Anterior cingulate cortex (tissue), 58 donors: ENCODE measurements at places on chromosomes 7 and 10.

DNA sequence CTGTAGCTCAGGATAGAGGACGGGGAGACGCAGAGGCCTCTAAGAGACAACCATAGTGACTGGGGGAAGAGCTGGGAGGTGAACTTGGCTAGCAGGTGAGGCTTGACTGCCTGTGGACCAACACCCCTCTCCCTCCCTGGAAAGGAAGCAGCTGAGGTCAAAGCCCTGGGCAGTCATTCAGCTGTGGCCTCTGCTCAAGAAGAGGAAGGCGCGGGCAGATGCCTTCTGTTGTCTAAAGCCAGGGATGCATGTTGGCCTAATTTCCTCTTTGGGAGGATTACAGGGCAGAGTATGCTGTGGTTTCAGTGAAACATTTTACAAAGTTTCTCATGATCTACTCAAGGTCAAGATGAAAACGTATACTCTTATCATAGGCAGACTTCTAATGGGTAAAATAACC lies 327.1 kb downstream of the PRPF18 start:
- DNase-seq = no peak

GRCh38 chr7:150968734-150969372 lies 9.3 kb downstream of the KCNH2 start:
- no peak for DNase-seq

GRCh38 chr10:49241385-49241784 lies 53.2 kb upstream of the TMEM273 start:
- no peak for DNase-seq

GRCh38 chr7:21041666-21042065 lies 255.0 kb upstream of the SP8 start:
- DNase-seq = no peak

DNA sequence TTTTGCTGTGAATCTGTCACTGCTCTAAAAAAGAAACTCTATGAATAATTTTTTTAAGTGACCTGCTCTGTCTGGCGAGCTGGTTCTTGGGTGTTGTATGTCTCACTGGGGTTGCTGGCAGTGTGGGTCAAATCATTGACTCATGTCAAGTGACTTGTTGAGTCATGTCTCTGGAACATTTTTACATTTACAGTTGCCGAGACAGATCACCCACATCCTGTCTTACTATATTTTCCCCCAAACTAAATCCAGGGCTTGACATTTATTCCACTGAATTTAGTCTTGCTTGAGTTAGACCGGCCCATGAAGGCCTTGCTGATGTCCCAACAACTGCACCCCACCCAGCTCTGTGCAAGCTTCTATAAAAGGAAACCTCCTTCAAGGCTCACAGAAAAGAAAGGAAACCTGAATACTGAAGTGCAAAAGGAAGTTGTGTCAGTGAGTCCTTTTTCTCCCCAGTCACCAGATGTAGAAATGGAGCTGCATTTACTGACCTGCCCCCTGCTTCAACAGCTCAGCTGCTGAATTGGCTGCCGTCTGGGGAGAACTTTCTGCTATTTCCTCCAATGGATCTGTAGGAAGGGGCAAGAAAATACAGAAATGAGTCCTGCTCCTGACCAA lies 290.3 kb downstream of the TNS3 start:
- no peak for DNase-seq

GRCh38 chr7:17166824-17167379 lies 131.6 kb upstream of the AHR start:
- DNase-seq = no peak

- DNase-seq = no peak
Observed at GRCh38 chr10:123445261-123445775, 220.8 kb upstream of the GPR26 start.

GRCh38 chr7:90726623-90727022 lies 130.5 kb downstream of the CDK14 start:
- no peak for DNase-seq

DNA sequence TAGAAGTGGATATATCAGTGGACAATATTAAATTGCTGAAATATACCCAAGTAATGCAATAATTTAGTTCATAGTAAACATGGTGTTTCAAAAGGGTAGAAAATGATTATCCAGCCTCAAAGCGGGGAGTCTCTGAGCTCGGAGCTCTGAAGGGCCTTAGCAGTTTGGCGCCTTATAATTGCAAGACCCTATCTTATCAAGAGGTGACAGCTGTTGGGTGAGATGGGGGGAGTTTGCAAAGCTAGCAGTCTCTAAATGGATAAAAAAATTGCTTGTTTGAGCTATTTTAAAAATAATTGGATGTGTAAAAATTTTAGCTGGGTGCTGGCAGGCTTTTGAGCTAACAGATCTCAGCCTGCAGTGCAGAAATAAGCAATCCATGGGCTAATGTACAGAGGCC lies 219.2 kb downstream of the CCSER2 start:
- DNase-seq = no peak

GRCh38 chr10:137031-137430 lies 1.8 kb downstream of the ZMYND11 start:
- DNase-seq = no peak

DNA sequence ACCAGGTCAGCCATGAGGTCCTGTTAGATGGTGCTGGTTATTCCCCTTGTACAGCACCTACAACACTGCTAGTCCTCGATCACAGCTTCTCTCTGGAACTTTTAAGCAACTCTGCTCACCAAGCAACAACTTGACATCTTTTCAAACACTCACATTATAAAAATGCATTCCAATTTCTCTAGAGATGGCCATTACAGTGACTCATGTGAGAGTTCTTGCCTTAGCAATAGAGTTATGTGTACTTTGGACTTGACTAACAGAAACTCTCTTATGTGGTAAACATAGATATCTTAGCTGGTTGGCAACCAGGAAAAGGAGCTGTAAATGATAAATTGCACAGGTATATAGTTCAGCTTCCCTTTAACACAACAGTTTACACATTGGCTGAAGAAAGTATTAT lies 122.2 kb downstream of the PDE1C start:
- DNase-seq = no peak

DNA sequence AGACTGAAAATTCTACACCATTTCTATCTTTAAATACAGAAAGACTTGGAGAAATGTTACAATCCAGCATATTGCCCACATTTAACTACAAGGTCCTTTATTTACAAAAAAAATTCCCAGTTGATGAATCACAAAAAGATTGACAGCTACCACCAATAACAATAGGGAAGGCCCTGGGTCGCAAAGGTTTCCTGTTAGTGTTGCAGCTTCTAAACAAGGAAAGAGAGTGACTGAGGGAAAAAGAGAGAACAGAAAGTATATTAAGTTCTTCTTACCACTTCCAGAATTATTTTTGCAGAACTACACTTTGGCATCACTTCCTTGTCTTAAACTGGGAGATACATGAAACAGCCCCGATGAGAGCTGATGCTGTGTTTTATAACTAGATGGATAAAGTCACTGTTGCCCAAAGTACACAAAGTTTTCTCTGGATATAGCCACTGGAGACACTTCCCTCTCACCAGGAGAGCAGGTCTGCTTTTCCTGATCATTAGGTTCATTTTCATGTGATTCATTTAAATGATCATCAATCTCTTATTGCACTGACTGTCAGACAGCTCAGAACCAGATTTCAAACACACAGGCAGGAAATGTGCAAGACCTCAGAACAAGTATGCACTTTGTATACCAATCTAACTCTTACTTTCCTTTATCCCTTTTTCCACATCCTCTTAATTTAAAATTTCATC lies 57.0 kb downstream of the SHTN1 start:
- no peak for DNase-seq

DNA sequence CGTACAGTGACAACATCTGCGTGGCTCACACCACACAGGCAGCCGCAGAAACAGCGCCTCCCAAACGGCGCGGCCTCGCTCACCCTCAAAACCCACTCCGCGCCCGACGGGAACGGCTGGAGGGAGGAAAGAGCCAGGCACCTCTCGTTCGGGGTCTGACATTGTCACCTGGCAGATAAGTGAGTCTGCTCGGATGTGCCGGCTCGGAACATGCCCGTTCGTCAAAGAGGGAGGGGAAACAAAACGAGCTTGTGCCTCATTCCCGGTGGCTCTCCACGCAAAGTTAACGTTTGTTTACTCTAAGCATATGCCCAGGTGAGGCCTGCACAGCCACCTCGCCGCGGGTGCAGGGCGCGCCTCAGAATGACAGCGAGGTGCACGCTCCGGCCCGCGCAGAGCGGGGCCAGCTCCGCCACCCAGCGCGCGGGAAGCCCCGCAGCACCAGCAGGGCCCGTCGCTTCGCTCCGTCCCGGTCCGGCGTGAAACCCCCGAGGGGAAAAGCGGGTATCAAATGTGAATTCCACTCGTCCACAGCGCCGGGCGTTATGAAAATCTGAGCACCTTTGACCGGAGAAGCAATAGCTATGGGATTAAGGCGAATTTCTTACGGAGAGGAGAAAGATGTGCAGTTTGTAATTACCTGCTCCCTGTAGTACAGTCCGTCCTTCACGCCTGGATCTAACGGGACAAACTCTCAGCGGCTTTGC lies 13.1 kb downstream of the CNPY1 start:
- peak; percentile 7 for DNase-seq

DNA sequence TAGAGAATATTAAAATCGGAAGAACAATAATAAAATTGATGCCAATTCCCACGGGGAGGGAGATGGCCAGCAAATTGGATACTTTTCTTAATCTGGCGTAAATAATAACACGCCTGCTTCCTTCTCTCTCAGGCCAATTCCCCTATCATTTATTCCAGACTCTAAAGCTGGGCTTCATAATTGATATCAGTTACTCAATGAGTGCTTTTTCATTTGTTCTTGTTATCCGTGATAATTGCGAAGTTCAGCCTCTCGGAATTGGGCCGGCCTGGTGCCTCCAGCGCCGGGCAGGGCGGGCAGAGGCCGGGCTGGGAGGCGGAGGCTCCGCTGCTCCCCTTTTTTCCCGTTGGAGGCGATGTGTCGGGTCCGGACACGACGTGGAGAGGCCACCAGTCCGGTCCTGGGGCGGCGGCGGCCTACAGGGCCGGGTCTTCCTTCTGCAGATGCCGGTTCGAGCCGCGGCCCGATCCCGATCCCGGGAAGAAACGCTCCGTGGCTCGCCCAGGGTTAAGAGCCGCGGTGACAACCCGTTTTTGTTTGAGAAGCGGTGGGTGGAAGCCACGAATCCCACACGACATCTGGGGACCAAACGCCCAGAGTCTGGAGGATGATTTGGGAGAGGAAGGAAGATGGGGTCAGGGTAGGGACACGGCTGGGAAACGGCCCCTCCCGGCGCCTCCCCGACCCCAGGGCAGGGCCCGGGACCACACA lies 13.6 kb downstream of the UNCX start:
- no peak for DNase-seq
